Left renal cortex interstitium (tissue), 4 donors: ENCODE measurements at places on chromosomes 6 and 20. TPM values are rescaled to one million over a fixed set of nuclear protein-coding genes. Genes with fewer than 3 reads are reported as not detected.

The ASIP gene
- 0.58 TPM for polyA plus RNA-seq

The CYP39A1 gene
- polyA plus RNA-seq, result 8.6 TPM

The BHLHE23 gene
- not detected for polyA plus RNA-seq

- DNase-seq, result no peak
Measured at GRCh38 chr6:125212377-125212776, 58.8 kb downstream of the TPD52L1 start.

DNA sequence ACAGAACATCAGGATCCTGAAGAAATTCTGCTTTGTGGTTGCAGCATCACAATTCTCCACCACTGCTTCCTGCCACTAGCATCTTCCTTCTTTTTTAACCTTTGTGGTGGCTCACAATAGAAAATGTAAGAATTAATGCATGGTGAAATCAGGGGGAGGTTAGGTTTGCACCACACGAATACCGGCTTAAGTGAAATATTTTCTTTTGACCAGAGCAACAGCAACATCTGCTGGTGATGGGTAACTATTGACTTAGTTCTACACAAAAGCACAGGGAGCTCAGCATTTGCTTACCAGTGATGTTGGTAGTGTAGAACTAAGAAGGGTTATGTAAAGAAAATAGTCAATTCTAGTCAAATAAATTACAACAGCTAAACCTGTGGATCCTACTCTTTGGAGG lies 280.5 kb downstream of the SYNE1 start:
- no peak for DNase-seq

DNA sequence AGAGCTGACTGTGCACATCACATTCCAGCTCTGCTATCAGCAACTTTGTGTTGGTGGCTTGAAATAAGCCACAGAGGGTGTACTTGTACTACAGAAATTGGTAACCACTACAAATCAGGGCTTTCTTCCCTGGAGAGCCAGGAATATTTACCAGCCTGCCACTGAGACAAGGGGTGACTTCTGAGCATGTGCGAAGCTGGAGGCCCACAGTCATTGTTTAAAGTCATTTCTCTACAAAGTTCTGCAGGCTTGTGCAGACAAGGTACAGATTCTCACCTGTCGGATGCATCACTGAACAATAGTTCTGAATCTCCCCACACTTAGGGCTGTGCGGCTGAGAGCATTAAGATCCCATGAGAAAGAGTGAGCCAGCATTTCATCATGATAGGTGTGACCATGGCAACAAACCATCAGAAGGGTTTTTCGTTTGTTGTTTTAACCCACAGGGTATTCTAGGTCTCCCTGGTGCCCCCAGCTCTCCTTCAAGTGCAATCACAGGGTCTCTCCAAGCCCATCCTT lies 292.8 kb downstream of the CDC5L start:
- DNase-seq, result no peak

DNA sequence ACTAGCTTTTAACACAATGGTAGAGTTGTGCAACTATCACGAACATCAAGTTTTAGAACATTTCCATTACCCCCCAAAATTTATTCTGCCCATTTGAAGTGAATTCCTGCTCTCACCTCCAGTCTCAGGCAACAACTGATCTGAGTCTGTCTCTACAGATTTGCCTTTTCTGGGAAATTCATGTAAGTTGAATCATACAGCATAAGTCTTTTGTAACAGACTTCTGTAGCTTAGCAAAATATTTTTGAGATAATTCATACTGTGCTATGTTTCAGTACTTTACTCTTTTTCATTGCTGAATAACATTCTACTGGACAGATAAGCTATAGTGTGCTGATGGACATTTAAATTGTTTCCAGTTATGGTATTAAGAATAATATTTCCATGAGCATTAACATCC lies 447.3 kb upstream of the GJE1 start:
- no peak for DNase-seq

GRCh38 chr20:3786126-3786484 lies 435 bp downstream of the CENPB start:
- no peak for DNase-seq
